HFFc6 (cell line): ENCODE measurements at places on chromosomes 16 and 17.

DNA sequence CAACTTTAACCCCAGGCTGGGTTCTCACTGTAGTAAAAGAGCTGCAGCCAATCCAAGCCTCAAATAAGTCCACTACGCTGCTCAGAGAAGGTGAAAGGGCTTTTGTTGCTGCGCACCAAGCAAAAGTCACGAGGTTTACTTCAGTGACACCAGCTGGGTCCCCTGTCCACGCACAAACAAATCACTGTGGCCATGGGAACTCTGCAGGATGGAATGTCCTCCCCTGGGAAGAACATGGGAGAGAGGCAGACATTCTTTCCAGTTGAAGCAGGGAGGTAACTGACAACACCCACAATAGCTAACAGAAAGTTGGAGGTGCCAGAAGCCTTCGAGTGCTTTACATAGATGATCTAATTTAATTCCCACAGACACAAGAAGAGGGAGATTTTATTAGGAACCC is 181.9 kb downstream of the PMP22 start:
- no peak for DNase-seq

DNA sequence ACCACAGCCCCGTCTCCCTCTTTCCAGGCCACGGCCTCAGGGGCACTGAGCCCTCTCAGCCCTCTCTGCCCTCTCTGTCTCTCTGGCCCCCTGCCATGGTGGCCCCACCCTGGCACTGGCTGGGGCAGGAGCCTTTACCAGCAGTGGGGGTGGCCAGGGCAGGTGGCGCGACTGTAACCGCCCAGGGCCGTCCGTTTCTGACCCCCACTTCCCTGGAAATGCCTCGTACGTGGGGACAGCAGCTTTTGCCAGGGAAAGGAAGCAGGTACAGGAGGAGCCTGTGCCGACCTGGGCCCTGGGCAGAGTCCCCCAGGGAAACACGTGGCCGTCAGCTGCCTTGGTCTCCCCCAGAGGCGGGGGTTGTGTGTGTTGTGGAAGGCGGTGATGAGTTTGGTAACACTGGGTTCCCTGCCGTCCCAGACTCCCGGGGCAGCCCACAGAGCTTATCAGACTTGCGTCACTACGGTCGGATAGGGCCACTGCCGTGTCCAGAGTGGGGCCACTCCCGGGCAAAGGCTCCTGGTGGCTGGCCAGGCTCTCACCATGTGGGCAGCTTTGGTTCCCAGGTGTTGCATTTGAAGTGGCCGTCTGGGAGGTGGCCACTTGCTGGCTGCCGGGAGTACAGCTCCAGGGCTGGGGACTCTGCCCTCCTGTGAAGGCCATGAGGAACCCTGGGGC is 249.3 kb upstream of the CIBAR2 start:
- DNase-seq = no peak

- DNase-seq = no peak
These were observed 313.0 kb upstream of the GOT2 start for GRCh38 chr16:59047114-59047513.

GRCh38 chr17:31726980-31727427 is 132.0 kb downstream of the COPRS start:
- DNase-seq = peak; percentile 43

DNA sequence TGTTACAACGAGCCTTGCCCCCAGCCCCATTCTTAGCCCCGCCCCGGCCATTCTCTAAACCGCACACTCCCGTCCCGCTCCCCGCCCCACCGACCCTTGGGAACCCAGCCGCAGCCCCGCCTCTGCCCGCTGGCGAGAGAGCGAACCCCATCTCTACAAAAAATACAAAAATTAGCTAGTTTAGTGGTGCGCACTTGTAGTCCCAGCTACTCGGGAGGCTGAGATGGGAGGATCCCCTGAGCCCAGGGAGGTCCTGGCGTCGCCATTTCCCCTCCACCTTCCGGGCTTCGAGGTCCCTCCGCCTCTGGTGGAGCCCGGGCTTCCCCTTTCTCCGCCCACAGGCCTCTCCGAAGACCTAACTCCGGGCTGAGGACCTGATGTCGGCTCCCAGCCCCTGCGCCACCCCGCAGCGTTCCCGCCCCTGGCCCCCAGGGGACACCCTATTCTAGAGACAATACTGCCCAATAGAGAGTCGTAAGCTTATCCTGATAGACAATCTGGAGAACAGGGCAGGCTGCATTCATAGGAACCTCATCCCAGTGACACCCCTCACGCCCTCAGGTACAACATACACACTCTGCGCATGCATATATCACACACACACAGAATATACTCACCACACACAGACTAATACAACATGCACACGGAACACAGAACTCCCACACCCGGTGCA is 480 bp upstream of the PROCA1 start:
- no peak for DNase-seq

DNA sequence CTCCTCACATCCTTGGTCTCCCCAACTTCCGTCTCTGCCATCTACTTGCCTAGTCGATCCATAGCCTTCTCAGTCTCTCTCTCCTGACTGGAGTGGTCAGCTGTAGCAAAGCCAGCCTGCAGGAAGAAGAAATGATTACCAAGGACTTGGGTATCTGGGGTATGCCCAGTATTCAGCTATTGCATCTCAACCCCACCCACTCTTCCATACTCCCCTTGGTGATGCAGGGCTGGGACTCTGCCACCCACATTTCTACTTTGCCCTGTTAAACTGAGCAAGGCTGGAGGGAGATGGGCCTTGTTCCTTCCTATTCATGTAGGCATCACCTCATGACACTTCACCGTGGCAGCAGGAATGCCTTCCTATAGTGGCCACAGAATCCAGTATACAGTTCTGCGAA is 2.3 kb downstream of the COPRS start:
- no peak for DNase-seq

DNA sequence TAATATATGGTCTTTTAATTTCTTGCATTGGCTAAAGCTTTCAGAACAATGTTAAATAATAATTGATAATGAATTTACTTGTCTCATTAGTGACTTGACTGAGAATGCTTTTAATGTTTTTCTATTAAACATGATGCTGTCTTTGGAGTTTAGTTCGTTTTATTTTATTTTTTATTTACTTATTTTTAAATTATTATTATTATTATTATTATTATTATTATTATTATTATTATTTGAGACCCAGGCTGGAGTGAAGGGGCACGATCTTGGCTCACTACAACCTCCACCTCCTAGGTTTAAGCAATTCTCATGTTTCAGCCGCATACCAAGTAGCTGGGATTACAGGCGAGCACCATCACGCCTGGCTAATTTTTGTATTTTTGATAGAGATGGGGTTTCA is 4.4 kb downstream of the OR3A3 start:
- DNase-seq = no peak

- DNase-seq = no peak
These were observed 8.2 kb upstream of the MPP2 start for GRCh38 chr17:43915559-43915958.

GRCh38 chr17:47982091-47982617 is 11.2 kb downstream of the CDK5RAP3 start:
- no peak for DNase-seq

DNA sequence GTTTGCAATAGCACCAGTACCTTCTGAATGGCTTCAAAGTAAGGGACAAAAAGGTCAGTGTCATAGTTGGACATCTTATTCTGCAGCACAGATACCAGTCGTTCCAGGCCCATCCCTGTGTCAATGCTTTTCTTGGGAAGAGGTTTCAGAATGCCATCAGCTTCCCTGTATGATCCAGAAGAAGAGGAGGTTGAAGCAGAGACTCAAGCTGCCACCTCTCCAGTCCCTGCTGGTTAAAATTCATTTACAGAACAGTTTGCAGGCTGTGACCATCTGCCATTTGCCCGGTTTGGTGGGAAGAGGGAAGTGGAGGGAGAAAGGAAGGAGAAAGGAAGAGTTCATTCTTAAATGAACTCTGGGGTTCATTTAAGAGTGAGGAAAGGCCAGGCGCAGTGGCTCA is 18.4 kb upstream of the EXOSC6 start:
- no peak for DNase-seq

- no peak for DNase-seq
These were observed 9.0 kb downstream of the EMP2 start for GRCh38 chr16:10571354-10571753.

DNA sequence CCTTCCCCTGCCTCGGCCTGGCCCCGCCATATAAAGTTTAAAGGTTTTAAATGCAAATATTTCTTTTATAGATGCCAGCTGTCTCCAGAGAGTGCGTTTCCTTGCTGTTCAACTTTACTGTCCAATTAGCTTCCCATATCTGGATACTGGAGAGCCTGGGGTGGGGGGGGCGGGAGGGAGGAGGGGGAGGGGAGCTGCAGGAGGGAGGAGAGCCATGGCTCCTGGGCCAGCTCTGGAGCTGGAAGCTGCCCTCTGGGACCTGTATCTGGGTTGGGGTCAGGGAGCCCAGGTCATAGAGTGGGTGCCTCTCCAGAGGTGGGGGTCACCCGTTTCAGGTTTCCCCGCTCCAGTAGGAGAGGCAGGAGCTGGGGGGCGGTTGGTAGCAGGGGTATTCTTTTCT is 6.2 kb upstream of the GSE1 start:
- DNase-seq = no peak

DNA sequence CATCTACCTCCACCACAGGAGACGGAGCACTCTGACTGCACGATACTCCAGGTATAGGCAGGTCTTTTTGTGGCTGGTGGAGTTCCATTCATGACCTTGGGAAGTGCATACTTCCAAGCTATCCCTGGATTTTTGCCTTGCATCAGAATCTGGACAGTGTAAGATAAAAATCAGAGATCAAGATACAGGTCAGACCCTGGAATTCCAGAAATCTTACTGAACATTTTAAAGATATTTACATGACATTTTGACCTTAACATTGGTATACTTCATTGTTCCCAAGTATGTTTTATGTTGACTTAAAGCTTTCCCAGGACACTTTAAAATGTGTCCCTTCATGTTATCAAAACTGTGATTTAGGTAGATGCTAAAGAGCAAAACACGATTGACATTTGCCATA is 101.0 kb downstream of the SYCE1L start:
- no peak for DNase-seq

DNA sequence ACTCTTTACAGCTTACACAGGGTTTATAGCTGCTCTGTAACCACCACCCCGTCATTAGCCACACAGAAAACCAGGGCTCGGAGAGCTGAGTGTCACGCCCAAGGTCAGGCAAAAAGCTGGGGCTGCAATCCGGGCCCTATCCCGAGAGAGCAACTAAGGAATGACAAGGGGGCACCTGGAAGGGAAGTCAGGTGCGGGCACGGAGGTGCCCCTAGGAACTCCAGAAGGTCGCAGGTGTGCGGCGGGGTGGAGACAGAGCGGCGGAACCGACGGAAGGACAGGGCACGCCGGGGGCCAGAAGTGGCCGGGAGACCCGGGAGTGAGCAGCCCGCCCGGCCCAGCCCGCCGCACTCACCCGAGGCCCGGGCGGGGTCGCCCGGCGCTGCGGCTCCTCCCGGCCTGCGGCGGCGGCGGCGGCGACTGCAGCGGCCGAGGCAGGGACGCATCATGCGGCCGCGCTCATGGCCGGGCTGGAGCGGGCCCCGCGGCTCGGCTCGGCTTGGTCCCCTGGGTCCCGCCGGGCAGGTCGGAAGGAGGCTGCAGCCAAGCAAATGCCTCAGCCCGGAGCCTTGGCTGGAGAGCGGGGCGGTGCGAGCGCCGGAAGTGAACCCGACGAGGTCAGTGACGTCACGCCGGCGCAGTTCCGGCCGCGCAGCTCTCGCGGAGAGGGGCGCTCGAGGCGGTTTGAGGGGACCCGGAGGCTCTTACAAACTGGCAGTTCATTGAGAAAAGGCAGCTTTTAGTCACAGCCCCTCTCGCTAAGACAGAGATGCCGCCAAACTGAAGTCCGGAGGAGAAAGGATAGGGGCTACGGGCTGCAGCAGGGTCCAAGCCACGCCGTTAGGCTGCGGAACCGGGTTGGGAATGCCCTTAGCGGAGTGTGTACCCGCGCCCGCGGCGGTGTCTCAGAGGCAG is at the start of gene ZDHHC7:
TSS of gene ZDHHC7 (minus strand) at position 605 of the 915 bp plus-strand sequence. CDS start 20,917 bp downstream, outside the sequence.
- DNase-seq = peak; percentile 76

DNA sequence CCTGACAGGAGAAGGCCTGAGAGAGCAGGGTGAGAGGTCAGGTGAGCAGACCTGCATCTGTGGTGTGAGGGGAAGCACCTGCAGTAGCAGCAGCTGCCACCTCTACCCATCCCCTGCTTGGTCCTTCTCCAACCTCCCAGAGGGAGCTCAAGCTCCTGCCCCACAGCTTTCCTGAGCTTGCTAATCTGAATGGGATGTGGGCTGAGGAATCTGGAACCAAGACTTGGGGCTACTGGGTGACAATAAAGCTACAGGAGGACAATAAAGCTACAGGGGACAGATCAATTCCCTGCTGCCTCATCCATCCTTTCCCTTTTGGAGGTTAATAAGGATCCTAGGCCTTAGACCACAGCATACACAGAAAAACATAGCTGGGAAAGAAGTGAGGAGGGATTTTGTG is 4.9 kb upstream of the TBX4 start:
- no peak for DNase-seq

GRCh38 chr17:6913608-6914443 is 82.0 kb upstream of the ALOX12 start:
- DNase-seq = peak; percentile 3

DNA sequence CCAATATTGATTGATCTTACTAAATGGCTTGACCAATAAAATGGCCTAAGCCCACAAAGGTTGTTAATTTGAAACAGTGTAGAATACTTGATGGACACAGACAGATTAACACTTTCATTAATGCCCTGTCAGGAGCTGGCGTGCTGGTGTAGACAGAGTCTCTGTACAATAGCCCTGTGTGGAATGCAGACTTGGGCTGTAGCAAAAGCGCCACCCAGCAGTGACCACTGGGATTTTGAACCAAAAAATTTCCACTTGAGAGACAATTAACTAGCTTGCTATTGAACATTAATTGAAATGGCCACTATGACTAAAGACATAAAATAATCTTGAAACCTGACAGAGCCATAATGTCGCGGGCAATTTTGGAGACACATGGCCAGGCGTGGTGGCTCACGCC is 19.7 kb upstream of the GUCY2D start:
- peak; percentile 58 for DNase-seq

DNA sequence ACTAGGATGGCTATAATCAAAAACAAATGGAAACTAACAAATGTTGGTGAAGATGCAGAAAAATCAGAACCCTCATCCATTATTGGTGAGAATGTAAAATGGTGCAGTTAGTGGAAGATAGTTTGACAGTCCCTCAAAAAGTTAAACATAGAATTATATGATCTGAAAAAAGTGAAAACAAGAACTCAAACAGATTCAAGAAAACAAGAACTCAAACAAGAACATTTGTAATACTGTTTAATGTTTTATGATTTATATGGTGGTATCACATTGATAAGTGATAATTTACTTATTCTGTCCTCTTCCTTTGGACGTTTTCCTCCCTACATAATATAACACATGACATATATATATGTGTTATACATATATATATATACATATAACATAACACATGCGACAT is 12.0 kb downstream of the USP31 start:
- DNase-seq = no peak

- no peak for DNase-seq
These were observed 32.1 kb downstream of the TRIM25 start for GRCh38 chr17:56881685-56882295.

- no peak for DNase-seq
These were observed 38.0 kb upstream of the TAOK1 start for GRCh38 chr17:29352146-29352545.
